ENCODE measurements at places on chromosomes 3 and 15.

DNA sequence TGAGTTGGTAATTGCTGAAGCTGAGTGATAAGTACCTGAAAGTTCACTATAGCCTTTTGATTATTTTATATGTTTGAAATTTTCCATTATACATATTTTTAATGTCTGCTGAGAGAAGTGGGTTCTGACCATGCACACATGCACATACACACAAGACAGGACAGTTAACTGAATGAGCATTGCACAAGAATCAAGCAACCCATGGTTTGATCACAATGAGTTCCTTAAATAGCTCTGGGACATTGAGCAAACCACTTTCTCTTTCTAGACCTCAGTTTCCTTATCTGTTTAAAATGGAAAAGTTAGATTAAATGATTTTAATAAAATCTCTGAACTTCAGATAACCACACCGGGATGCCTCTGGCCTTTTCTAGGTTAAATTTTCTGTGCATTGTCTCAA is 26.7 kb downstream of the SNTN start:
- no peak overlapping the region for H3K4me3 ChIP-seq
- H3K4me1 ChIP-seq = no peaks in the 10 kb centered on the region
- no peak for DNase-seq
- no peaks in the 10 kb centered on the region for H3K27me3 ChIP-seq

GRCh38 chr3:141331377-141332318 is 36.7 kb upstream of the ZBTB38 start:
- no peaks in the 10 kb centered on the region for H3K27me3 ChIP-seq
- DNase-seq = no peak
- no peaks in the 10 kb centered on the region for H3K36me3 ChIP-seq
- no peak overlapping the region for H3K27ac ChIP-seq
- no peaks in the 10 kb centered on the region for H3K4me1 ChIP-seq
- no peak overlapping the region for H3K4me3 ChIP-seq

DNA sequence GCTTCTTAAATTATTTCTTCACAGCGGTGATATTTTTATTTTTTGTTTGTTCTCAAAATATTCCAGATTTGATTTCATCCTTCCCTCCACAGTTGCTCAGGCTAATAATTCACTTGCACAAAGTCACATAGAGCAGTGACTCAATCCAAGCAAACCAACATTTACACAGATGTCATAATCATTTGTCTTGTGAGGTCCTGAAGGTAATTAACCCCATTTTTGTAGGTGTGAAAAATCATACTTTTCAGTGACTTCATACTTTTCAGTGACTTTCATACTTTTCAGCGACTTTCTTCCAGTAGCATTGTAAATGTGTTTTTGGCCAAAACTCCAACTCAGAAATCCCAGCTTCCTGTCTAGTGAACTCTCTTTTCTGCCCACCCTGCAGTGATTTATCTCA is 32.1 kb downstream of the CD200 start:
- H3K4me3 ChIP-seq = no peak overlapping the region
- peak overlapping the region; percentile 50 for H3K27ac ChIP-seq

DNA sequence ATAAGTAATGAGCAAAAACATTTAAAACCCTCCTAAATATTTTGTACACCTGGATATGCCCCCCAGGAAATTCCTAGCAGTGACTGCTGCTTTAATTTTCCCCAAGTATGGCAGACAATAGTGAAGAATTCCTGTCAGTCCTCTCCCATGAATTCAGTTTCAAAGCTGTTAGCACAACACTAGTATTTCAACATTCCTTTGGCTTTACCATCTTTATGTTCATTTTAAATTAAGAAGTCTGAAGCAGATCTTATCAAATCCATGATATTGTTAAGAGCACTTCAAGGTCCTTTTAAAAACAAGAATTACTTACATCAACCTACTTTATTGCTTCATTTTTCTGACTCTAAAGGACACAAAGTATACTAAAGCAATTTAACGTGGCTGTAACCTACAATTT is 28.8 kb upstream of the CDIN1 start:
- no peak overlapping the region for H3K4me3 ChIP-seq
- no peak for DNase-seq
- H3K27ac ChIP-seq = no peak overlapping the region
- H3K36me3 ChIP-seq = no peaks in the 10 kb centered on the region
- H3K4me1 ChIP-seq = no peaks in the 10 kb centered on the region
- no peaks in the 10 kb centered on the region for H3K27me3 ChIP-seq

GRCh38 chr3:86708893-86709292 is 282.1 kb downstream of the VGLL3 start:
- no peak overlapping the region for H3K4me3 ChIP-seq
- DNase-seq = no peak
- no peak overlapping the region for H3K27ac ChIP-seq
- H3K27me3 ChIP-seq = no peaks in the 10 kb centered on the region
- H3K4me1 ChIP-seq = no peaks in the 10 kb centered on the region

- no peaks in the 10 kb centered on the region for H3K27me3 ChIP-seq
- no peak overlapping the region for H3K4me3 ChIP-seq
- no peaks in the 10 kb centered on the region for H3K4me1 ChIP-seq
- no peak for DNase-seq
- H3K27ac ChIP-seq = no peak overlapping the region
Measured at GRCh38 chr3:165463531-165463930, 267.3 kb upstream of the SLITRK3 start.

- DNase-seq = no peak
- H3K36me3 ChIP-seq = no peaks in the 10 kb centered on the region
- no peak overlapping the region for H3K4me3 ChIP-seq
Measured at GRCh38 chr3:119227070-119227850, 13.4 kb downstream of the B4GALT4 start.

DNA sequence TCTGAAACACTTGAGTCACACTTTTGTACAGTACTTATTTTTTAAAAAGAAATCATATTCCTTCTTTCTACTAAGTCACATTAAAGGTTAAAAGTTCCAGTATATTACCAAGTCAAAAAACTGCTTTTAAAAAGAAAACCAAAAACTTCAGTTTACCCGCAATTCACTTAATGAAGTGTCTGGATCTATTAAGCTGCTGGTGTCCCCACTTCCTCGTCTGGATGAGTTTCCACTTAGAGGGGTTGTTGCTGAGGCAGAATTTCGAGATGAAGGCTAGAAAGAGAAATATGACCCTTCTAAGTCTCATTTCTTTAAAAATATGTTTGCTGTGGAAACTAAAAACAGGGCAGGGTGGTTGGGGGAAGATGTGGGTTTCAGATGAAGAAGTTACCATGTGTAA is 79.7 kb downstream of the LRRFIP2 start:
- H3K27me3 ChIP-seq = no peaks in the 10 kb centered on the region
- no peak overlapping the region for H3K4me3 ChIP-seq
- DNase-seq = no peak
- H3K27ac ChIP-seq = no peak overlapping the region
- H3K4me1 ChIP-seq = peaks cover 3% of the 10 kb centered on the region

DNA sequence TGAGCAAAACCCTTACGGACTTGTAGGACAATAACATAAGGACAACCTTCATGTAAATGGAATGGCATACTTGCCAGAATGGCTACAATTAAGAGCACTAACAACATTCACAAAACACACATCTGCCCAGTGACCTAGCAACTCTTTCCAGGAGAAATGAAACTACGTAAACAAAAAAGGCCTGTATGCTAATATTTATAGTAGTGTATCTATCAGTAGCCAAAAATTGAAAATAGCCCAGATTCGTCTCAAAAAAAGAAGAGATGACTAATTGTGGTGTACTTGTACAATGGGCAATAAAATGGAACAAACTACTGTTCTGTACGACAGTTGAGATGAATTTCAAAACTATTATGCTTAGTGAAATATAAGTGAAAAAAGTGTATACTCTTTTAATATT is 38.4 kb downstream of the CMC1 start:
- DNase-seq = no peak
- no peaks in the 10 kb centered on the region for H3K36me3 ChIP-seq
- H3K27me3 ChIP-seq = no peaks in the 10 kb centered on the region
- H3K27ac ChIP-seq = no peak overlapping the region
- peaks cover 2% of the 10 kb centered on the region for H3K4me1 ChIP-seq
- no peak overlapping the region for H3K4me3 ChIP-seq

DNA sequence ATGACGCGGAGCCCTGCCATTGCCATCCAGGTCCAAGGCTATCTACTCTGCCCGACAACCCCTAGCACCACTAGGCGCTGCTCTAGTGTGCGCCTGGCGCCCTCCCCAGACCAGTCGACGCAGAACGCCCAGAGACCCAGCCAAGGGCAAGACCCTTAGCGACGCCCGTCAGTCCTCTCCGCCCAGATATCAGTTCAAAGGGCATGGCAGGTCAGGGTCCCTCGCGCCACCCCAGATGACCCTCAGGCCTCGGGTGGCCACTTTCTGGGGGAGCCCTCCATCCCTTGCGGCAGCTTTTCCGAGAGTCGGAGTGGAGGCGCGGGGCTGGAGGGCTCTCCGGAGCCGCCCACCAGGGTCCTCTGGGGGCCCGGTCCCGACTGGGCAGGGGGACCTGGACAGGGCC is 371 bp upstream of the CLSTN2 start:
- no peaks in the 10 kb centered on the region for H3K27me3 ChIP-seq
- H3K36me3 ChIP-seq = no peaks in the 10 kb centered on the region
- DNase-seq = peak; percentile 80
- peaks cover 4% of the 10 kb centered on the region for H3K4me1 ChIP-seq
- peak overlapping the region; percentile 69 for H3K27ac ChIP-seq

DNA sequence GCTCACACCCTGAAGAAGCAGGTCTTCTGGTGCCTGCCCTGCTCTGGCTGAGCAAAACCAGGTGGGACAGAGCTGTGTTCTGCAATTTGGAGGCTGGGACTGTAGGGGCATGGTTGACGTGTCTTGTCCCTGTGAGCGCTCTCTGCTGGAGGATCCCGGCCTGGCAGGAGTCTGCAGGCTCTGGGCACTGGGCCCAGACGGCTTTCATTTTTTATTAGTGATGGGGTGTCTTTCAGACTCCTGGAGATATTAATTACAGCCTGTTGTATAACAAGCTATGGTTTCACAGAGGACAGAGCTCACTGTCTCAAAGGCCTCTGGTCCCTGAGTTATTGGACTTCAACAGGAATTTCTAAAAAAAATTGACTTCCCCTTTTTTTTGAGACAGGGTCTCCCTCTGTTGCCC is 29.5 kb upstream of the ZNF710 start:
- H3K36me3 ChIP-seq = no peaks in the 10 kb centered on the region
- H3K4me1 ChIP-seq = no peaks in the 10 kb centered on the region
- no peak overlapping the region for H3K27ac ChIP-seq
- DNase-seq = no peak
- no peak overlapping the region for H3K4me3 ChIP-seq

DNA sequence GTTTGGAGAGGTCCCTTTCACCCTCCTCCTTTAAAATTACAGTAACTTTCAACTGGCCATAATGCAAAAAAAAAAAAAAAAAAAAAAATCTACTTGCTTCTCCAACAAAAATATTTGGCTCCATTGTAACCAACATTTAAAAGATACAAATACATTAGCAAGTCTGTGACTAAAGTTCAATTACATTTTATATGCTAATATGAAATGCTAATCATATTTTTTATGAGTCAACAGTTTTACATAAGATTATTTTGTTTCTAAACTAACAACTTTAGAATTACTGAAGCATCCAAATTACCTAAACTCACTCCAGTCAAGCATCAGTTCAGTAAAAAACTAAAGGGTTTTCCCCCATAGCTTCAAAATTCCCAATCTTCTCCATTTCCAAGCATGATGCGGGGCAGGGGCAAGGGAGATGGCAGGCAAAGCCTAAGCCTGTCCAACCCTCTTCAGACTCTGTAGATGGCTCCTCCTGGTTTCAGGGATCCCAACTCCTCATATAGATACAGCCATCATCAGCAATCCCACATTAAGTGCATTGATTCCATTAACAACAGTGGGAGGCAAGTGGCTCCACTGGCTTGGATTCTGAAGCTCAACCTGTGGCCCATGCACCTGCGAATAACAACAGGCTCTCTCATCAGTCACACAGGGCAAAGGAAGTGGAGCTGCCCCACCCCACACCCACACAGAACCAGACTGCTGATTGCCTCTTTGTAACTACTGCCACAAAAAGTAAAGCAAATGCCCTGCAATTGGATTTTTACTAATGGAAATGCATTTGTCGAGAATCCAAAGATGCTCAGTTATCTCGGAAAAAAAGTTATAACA is 15.0 kb downstream of the SFMBT1 start:
- no peaks in the 10 kb centered on the region for H3K4me1 ChIP-seq
- H3K27ac ChIP-seq = no peak overlapping the region

GRCh38 chr3:8979262-8979661 is 16.0 kb upstream of the RAD18 start:
- H3K4me3 ChIP-seq = no peak overlapping the region
- no peaks in the 10 kb centered on the region for H3K27me3 ChIP-seq
- H3K27ac ChIP-seq = no peak overlapping the region
- no peaks in the 10 kb centered on the region for H3K36me3 ChIP-seq
- no peak for DNase-seq
- no peaks in the 10 kb centered on the region for H3K4me1 ChIP-seq

- H3K36me3 ChIP-seq = no peaks in the 10 kb centered on the region
- H3K27ac ChIP-seq = no peak overlapping the region
- H3K4me3 ChIP-seq = no peak overlapping the region
- no peaks in the 10 kb centered on the region for H3K27me3 ChIP-seq
Measured at GRCh38 chr3:43194490-43195114, 88.7 kb upstream of the POMGNT2 start.

DNA sequence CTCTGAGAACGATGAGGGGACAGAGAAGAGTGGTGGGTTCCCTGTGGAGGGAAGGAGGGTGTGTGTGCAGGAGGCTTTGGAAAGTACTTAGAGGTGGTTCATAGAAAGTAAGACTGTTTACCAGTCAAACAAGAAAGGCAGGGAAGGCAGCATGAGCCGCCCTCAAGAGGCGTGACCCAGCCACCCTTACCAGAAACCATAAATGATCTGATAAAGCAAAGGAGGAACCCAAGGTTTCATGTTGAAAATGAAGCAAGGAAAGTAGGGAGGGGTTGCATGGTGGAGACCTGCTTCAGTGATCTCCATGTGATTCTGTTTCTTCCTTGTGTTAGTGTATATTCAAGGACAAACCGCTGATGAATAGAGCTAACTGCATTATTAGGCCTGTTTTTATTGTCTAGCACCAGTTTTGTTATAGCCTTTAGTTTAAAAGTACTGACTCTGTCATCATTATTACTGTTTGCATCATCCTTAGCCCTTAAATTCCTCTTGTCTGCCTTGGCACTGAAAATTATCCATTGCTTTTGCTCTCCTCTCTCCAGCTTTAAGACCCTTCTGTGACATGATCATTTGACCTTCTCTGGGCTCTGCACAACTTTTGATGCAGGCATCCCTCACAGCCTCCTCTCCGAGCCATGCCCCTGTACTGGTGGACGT is 96.1 kb downstream of the STAC start:
- no peaks in the 10 kb centered on the region for H3K4me1 ChIP-seq
- H3K4me3 ChIP-seq = no peak overlapping the region
- H3K27me3 ChIP-seq = no peaks in the 10 kb centered on the region
- H3K36me3 ChIP-seq = no peaks in the 10 kb centered on the region
- H3K27ac ChIP-seq = no peak overlapping the region

GRCh38 chr3:9732740-9733115 is 1.2 kb downstream of the BRPF1 start:
- H3K27me3 ChIP-seq = no peaks in the 10 kb centered on the region
- H3K27ac ChIP-seq = no peak overlapping the region
- H3K4me1 ChIP-seq = peaks cover 4% of the 10 kb centered on the region
- H3K4me3 ChIP-seq = peak overlapping the region; percentile 94
- DNase-seq = no peak
